ENCODE measurements at places on chromosomes 13 and 19.

GRCh38 chr19:11780431-11781020 lies 13.7 kb downstream of the ZNF441 start:
- DNase-seq: no peak

DNA sequence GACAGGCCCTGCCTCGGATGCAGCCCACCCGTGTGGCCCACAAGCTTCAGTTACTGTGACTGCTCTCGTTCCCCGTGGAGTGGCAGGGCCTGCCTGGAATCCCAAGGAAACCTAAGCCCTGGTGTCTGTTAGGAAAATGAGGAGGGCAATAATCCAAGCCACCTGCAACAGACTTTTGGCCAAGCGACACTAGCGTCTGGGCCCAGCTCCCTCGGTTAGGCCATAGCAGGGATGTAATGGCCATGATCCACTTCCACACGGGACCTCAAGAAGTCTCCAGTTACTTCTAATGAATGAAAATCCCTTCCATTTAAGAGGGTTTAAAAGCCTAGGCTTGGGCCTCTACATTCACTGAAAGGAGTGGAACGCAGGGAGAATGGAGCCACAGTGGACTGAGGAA lies 8.9 kb downstream of the ZC3H4 start:
- DNase-seq: no peak

DNA sequence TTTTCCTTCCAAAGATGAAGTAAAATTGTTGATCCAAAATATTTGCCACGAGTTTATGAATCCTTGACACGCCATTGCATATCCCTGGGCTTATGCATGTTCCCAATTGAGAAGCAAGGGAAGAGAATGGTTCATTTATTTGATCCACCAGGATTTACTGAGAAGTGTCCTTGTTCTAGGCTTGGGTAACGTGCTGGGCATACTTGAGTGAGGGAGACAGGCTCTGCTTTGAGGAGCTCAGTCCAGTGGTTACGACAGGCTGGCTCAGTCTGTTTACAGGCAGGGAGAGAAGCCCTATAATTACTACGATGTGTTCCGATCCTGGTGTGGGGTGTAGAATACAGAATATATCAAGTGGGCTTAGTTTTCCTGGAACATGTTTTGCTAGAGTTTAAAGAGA lies 6.3 kb upstream of the PNMA8C start:
- DNase-seq: no peak

- no peak for DNase-seq
Observed at GRCh38 chr13:33441015-33441414, 155.5 kb upstream of the STARD13 start.

GRCh38 chr13:90641884-90642283 lies 705.6 kb upstream of the MIR17HG start:
- no peak for DNase-seq

DNA sequence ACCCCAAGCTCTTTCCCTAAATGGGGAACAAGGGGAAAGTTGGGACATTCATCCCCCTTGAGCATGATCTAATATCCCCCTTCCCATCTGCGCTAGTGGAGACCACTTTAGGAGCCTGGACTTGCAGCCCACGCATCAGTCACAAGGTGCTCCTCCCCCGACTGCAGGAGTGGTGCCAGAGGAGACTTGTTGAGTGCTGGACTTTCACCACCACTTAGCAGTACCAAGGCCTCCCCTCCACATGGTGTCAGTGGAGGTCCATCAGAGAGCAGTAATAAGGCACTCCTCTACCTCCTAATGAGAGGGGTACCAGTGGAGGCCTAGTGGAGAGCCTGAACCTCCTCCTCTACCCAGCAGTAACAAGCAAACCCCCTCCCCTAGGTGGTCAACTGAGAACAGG lies 22.5 kb downstream of the CAB39L start:
- peak; percentile 40 for DNase-seq

DNA sequence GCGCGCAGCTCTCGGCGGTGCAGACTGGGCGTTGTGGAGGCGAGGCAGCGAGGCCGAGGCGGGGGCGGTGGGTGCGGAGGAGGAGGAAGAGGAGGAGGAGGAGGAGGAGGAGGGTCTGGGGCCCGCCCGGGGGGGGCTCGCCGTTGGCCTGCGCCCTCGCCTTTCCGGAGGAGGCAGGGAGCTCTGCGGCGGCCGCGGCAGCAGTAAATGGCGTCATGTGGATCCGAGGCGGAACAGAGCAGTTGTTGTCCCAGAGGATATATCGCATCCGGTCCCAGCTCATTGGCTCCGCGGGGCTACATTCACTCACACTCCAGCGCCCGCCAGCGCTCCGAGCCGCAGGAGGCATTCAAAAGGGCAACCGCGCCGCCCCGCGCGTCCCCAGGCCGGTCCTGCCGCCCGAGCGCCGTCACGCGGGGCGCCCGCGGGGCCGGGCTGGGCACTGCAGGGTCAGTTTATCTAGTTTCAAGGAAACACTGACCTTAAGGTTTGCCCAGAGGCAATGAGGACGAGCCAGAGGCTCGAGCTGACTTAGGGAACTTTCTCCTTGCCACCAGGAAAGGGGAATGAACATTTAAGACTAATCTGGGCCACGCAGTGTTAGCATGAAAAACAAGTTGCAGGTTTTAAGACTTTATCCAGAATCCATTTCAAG lies at the start of gene SPRY2:
Gene SPRY2 (minus strand): TSS at position 26 of the 655 bp plus-strand sequence. CDS start 3,421 bp downstream, outside the sequence.
- peak; percentile 58 for DNase-seq

DNA sequence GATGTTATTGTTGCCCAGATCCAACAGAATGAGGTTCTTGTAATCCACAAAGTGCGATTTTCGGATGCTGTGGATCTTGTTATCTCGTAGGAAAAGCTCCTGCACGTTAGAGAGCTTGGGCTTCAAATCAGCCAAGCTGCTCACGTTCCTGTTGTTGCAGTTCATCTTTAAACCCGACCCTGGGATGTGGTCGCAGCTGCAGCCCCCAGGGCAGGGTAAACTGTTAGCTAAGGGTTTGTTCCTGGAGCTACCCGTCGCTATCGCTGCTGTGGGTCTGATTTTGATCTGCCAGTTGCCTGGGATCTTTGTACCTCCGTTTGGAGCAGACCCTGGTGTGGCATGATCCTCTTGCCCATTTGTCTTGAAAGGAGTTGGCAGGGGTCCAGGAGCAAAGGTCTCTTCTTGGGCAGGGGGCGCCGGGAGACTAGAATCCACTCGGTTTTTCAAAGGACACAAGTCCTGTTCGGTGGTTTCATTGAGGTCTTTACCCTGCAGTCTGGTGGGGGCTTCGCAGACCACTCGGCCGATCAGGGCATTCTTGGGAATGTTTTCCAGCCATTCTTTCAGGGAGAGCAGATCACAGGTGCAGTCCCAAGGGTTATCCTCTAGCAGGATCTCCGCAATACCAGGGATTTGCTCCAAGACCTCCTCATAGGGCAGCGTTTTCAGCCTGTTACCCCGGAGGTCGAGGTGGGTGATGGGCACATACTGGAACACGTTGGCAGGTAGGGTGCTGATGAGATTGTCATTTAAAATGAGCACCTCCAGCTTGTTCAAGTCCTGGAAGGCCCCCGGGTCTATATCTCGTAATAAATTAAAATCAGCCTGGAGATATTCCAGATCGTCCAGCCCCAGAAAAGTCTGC lies 1.8 kb downstream of the SLITRK1 start:
- no peak for DNase-seq

DNA sequence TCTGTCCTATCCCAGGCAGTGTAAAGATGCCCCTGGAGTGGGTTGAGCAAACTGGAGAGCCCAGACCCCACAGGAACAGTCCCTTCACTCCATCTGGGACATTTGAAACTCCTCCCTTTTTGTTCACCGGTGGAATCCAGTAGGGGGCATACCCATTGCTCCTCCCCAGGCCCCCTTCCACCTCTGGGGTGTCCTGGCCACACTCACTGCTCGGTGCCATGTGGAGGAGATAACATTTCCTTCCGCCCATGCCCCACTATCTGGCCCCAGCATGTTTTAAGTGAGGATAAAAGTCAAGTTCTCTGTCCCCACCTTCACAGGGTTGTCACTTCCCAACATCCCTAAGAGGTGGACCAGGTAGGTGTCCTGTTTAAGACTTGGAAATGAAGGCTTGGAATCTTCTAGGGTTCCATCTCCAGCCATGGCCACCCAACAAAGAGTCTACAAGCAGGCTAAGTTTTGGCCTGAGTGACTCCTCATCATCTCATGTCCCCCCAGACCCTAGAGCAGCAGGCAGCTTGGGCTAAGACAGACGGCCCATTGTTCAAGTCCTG lies 9.3 kb downstream of the ZNF526 start:
- DNase-seq: no peak

GRCh38 chr13:99894840-99895443 lies 76.6 kb downstream of the ZIC5 start:
- no peak for DNase-seq

DNA sequence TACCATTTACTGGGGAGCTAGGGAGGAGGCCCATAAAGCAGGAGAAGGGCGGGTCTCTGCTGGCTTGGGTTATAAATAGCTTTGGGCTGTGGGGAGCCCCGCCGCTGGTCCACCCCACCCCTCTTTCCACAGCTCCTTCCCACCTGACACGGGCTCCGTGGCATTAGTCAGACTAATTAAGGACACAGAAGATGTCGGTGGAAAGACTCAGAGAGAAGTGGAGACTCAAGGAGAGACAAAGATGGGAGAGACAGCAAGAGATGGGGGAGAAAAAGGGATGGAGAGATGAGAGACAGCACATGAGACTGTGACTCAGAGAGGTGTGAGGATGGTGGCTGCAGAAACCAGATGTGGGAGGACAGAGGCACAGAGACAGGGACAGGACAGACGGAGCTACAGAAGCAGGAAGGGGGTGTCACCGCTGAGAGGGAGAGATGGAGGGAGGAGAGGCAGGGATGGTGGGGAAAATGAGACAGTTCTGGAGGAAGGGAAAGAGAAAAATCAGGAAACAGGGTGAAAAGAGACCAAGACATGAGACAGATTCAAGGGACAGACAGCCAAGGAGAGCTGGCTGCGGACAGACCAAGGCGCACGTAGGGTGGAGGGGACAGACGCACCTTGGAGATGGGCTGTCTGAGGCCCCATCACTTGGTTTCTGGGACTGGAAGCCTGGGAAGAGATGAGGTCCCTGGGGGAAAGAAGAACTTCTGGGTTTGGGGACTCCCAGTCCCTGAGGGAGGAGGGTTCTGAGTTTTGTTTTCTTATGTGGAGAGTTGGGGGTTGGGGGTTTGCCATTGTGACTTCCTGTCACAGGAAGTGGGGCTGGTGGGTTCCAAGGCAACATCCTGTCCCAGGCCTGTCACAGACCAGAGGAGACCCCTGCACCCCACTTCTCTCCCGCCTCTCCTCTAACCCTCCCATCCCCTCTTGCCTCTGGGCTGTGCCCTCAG lies 4.1 kb downstream of the ARHGEF1 start:
- peak; percentile 76 for DNase-seq

Data from stimulated activated CD8-positive, alpha-beta memory T cell treated with anti-CD3 and anti-CD28 coated beads, Interleukin-4, amount 100 ng/mL, for 48 hours (primary cell).